ENCODE measurements at places on chromosomes 1 and 21.

DNA sequence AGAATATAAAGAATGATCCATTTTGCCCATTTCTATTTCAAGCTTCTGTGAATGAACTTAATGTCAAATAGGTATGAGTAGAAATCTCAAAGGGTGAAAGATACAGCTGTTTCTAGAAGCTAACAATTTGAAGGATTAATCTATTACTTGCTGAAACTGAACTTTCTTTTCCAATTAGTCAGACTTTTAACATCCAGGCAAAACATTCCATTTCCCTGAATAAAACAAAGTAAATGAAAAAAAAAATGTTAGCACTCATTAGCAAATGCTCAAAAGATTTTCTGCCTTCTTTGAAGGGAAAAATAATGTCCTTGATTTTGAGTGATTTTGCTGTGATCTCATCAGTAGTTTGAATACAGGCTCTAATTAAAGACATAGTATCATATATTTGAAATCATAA lies 447.6 kb upstream of the PRMT6 start:
- DNase-seq, result no peak

GRCh38 chr1:165383067-165383466 lies 26.6 kb upstream of the LMX1A start:
- no peak for DNase-seq

DNA sequence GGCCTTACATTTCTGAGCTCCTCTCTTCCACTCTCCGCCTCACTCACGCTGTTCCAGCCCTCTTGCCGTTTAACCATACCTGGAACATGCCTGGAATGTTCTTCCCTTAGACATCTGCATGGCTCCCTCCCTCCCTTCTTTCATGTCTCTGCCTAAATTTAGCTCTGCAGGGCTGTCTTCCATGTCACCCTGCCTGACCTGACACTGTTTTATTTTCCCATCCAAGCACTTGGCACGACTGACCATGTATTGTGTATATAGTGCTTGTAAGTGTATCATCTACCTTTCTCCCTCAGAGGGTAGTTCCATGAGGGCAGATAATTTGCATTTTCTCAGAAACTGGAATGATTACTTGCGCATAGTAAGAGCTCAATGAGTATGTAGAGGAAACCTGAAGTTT lies 47.3 kb downstream of the ST6GALNAC3 start:
- no peak for DNase-seq

DNA sequence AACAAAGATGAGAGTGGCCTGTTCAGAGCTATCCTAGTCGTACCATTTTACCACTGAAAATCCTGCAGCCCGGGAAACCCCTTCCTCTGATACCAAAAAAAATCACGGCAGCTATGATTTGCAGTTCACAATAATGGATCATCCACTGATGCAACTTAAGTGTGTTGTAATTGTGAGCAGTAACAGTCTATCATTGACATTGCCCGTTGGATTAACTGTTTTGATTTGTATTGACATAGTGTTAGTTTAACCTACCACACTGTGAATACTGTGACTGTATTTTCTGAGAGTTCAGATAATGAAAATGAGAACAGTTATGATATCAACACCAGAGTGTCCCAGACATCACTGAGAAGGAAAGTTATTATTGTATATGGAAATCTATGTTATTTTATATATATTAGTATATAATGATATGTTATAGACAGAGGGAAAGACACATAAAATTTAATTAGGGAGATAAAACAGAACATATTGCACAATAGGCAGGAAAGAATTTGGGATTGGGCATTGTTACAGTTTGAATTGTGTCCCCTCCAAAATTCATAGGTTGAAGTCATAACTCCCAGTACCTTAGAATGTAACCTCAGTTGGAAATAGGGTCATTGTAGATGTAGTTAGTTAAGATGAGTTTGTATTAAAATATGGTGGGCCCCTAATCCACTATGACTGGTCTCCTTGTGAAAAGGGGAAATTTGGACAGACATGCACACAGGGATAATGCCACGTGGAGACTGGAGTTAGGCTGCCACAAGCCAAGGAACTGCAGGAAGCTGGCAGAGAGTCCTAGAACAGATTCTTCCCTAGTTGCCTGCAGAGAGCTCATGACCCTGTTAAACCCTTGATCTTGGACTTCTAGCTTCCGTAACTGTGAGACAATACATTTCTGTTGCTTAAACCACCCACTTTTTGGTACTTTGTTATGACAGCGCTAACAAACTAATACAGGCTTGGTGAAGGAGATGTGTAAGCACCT lies 54.4 kb downstream of the TLCD4 start:
- no peak for DNase-seq

- DNase-seq, result no peak
Observed at GRCh38 chr1:63960326-63960725, 186.5 kb downstream of the ROR1 start.

DNA sequence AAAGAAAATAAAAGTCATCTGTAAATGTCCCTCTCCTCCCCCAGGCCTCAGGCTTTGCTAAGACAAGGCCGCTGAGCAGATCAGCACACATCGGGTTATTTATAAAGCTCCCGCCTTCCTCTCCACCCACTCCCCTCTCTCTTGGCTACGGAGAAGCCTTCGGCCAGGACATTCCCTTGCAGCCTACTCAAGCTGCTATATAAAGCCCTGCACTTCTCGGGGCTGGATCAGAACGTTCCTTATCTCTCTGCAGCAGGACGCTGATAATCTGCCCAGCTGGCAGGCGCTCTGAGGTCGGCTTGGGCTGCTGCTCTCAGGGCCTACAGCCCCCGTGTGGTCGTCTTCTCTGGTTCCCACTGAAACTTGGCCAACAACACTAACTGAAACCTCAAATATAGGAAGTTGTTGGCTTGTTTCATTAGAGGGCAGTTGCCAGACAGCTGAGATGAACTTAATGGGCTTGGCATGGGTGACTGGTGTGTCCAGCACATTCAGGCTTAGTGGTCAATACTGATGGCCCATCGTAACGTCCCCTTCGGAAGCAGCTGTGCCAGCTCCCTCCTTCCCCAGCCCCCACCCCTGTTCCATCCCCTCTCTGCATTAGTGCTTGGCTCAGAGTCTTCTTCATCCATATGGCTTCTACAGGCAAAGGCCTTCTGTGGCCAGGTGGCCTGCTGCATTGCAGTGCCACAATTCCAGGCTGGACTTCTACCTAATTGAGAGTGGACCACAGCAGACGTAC lies 64.6 kb downstream of the IER5 start:
- peak; percentile 35 for DNase-seq

GRCh38 chr21:16589006-16589898 lies 859.5 kb downstream of the USP25 start:
- DNase-seq, result no peak

GRCh38 chr1:34925730-34926129 lies 3.7 kb downstream of the DLGAP3 start:
- no peak for DNase-seq
